Right lobe of liver (tissue), 6 donors: ENCODE measurements at places on chromosomes 2 and 18. TPM values are rescaled to one million over a fixed set of nuclear protein-coding genes. Genes with fewer than 3 reads are reported as not detected.

Gene IL36B
- total RNA-seq, result not detected

Gene GAREM1
- 11.3 TPM for total RNA-seq

Gene ALPG
- not detected for total RNA-seq

Gene LYPD6B
- 0.30 TPM for total RNA-seq

Gene HOXD9
- total RNA-seq, result not detected

Gene ANKRD62
- not detected for total RNA-seq

GRCh38 chr2:164369366-164369765, 251.9 kb downstream of the GRB14 start:
- DNase-seq, result no peak
- no peaks in the 10 kb centered on the region for H3K27me3 ChIP-seq
- H3K27ac ChIP-seq, result no peak overlapping the region
- no peaks in the 10 kb centered on the region for H3K4me1 ChIP-seq

GRCh38 chr2:64015391-64015790, 3.8 kb downstream of the VPS54 start:
- no peak overlapping the region for H3K4me3 ChIP-seq
- no peak overlapping the region for H3K27ac ChIP-seq
- H3K36me3 ChIP-seq, result no peaks in the 10 kb centered on the region
- H3K4me1 ChIP-seq, result peaks cover 10% of the 10 kb centered on the region
- DNase-seq, result no peak

DNA sequence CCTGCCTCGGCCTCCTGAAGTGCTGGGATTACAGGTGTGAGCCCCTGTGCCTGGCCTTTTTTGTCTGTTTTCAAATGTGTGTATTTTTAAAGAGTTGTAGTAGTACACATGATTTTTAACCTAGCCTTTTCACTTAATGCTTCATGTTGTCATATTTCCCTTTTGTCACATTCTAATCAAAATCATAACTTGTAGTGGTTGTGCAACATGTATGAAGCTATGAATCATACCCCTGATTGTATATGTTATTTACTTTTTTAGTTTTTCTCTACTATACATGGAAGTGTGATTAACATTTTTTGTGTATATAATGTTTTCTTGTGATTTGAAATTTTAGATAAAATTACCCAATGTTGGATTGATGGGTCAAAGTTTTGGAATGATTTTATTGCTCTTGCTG, 8.5 kb downstream of the GEN1 start:
- no peaks in the 10 kb centered on the region for H3K27me3 ChIP-seq
- no peak overlapping the region for H3K4me3 ChIP-seq
- H3K36me3 ChIP-seq, result no peaks in the 10 kb centered on the region
- DNase-seq, result no peak

DNA sequence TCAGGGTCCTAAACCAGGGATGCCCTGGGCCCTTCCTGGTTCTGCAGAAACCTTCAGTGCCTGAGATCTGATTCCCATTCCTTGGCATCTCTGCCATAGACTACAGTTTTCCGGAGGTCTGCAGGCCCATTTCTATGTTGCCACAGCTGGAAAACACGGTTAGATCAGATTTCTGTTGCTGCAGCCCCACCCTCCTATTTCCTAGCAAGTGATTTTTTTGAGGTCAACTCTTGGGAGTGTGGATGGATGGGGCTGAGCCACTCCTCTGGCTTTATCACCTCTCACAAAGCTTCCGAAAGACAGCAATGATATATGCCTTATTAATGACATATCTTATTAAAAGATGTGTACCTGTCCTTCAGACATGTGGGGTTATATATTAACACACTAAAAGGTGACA, 56.3 kb downstream of the ZAP70 start:
- H3K4me3 ChIP-seq, result no peak overlapping the region
- no peaks in the 10 kb centered on the region for H3K27me3 ChIP-seq
- no peak for DNase-seq
- no peak overlapping the region for H3K27ac ChIP-seq
- no peaks in the 10 kb centered on the region for H3K4me1 ChIP-seq

DNA sequence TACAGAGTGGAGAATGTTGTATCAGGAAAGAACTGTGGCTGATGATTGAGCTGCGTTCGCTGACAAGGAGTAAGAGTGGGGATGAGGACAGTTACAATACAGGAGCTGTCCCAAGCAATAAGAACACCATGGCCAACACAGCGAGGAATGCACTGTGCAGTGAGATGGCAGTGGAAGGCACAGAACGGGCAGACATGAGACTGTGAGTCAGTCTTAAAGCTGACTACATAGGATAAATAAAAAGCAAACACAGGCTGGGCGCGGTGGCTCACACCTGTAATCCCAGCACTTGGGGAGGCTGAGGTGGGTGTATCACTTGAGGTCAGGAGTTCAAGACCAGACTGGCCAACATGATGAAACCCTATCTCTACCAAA, 89.8 kb downstream of the CABYR start:
- H3K27ac ChIP-seq, result no peak overlapping the region
- H3K4me1 ChIP-seq, result peaks cover 22% of the 10 kb centered on the region
- no peak overlapping the region for H3K4me3 ChIP-seq
- DNase-seq, result no peak
- no peaks in the 10 kb centered on the region for H3K36me3 ChIP-seq

DNA sequence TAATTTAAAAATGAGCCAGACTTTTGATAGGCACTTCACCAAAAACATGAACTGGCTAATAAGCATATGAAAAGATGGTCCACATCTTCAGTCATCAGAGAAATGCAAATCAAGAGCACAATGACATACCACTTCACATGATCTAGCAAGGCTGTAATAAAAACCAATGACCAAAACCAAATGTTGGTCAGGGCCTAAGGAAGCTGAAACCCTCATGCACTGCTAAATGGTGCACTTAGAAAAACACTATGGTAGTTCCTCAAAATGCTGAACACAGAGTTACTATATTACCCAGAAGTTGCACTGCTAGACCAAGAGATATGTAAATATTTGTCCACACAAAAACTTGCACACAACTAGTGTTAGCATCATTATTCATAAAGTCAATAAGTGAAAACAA, 504.9 kb upstream of the SOX11 start:
- H3K36me3 ChIP-seq, result no peaks in the 10 kb centered on the region
- H3K27ac ChIP-seq, result no peak overlapping the region
- no peaks in the 10 kb centered on the region for H3K27me3 ChIP-seq
- H3K4me3 ChIP-seq, result no peak overlapping the region
- no peak for DNase-seq
- H3K4me1 ChIP-seq, result no peaks in the 10 kb centered on the region

DNA sequence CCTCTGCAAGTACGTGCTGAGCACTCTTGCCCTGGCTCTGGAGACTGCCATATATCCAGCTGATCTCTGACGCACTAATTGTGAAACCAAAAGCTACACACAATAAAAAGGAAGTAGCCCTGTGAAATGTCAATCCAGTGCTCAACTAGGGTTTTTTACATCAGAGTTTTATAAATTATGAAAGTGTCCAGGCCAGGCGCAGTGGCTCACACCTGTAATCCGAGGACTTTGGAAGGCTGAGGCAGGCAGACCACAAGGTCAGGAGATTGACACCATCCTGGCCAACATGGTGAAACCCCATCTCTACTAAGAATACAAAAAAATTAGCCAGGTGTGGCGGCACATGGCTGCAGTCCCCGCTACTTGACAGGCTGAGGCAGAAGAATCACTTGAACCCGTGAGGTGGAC, 24.5 kb upstream of the PEX13 start:
- no peak overlapping the region for H3K4me3 ChIP-seq
- H3K36me3 ChIP-seq, result no peaks in the 10 kb centered on the region
- peak overlapping the region; percentile 28 for H3K27ac ChIP-seq
- no peaks in the 10 kb centered on the region for H3K27me3 ChIP-seq
- DNase-seq, result no peak

GRCh38 chr18:57915865-57916582, 112.9 kb upstream of the ATP8B1 start:
- no peaks in the 10 kb centered on the region for H3K4me1 ChIP-seq
- no peak for DNase-seq
- no peaks in the 10 kb centered on the region for H3K27me3 ChIP-seq
- H3K27ac ChIP-seq, result no peak overlapping the region

- no peak overlapping the region for H3K4me3 ChIP-seq
- no peaks in the 10 kb centered on the region for H3K36me3 ChIP-seq
- no peaks in the 10 kb centered on the region for H3K27me3 ChIP-seq
Measured at GRCh38 chr2:60844105-60844504, 37.3 kb upstream of the REL start.
